Forelimb muscle (tissue), 1 donor: ENCODE measurements at places on chromosomes 1 and 21. TPM values are rescaled to one million over a fixed set of nuclear protein-coding genes. Genes with fewer than 3 reads are reported as not detected.

The FAM131C gene
- polyA plus RNA-seq, result 0.14 TPM

The TNFRSF9 gene
- 0.11 TPM for polyA plus RNA-seq

The PARP1 gene
- polyA plus RNA-seq, result 95.9 TPM

The DHX9 gene
- polyA plus RNA-seq, result 113 TPM

The USH2A gene
- polyA plus RNA-seq, result 0.05 TPM

The NR5A2 gene
- 1.7 TPM for polyA plus RNA-seq

The SH2D5 gene
- 0.15 TPM for polyA plus RNA-seq

The TRAF3IP3 gene
- polyA plus RNA-seq, result 3.1 TPM

The TNFSF4 gene
- polyA plus RNA-seq, result 2.2 TPM

The CSDE1 gene
- polyA plus RNA-seq, result 465 TPM

The LCE2C gene
- polyA plus RNA-seq, result not detected

The PYCR2 gene
- 35.6 TPM for polyA plus RNA-seq

The CENPL gene
- 7.7 TPM for polyA plus RNA-seq

The LCE1A gene
- not detected for polyA plus RNA-seq

The PTPRU gene
- polyA plus RNA-seq, result 14.1 TPM

The CYP4A22 gene
- polyA plus RNA-seq, result 0.09 TPM

The LRRC8B gene
- 3.1 TPM for polyA plus RNA-seq

The PRDM16 gene
- polyA plus RNA-seq, result 0.62 TPM

The SPATC1L gene
- polyA plus RNA-seq, result 8.7 TPM

The C1orf141 gene
- polyA plus RNA-seq, result not detected

The TNFRSF14 gene
- polyA plus RNA-seq, result 11.2 TPM

The SIM2 gene
- 2.9 TPM for polyA plus RNA-seq

The PROK1 gene
- not detected for polyA plus RNA-seq

The LUZP1 gene
- polyA plus RNA-seq, result 12.5 TPM

The DYNLT4 gene
- polyA plus RNA-seq, result 0.24 TPM

The KCNT2 gene
- 6.4 TPM for polyA plus RNA-seq

The SMPDL3B gene
- polyA plus RNA-seq, result 0.23 TPM

The RPAP2 gene
- 13.3 TPM for polyA plus RNA-seq

The RNF207 gene
- 28.1 TPM for polyA plus RNA-seq

The CASQ1 gene
- 1,211 TPM for polyA plus RNA-seq

The PDC gene
- polyA plus RNA-seq, result 0.54 TPM

The SLAMF6 gene
- 0.16 TPM for polyA plus RNA-seq
